Stimulated activated CD8-positive, alpha-beta memory T cell treated with anti-CD3 and anti-CD28 coated beads, Interleukin-7, amount 100 ng/mL, for 1 hour (primary cell): ENCODE measurements at places on chromosomes 2 and 18.

- no peak for DNase-seq
Measured at GRCh38 chr2:22950431-22950830, 434.5 kb upstream of the KLHL29 start.

GRCh38 chr2:233411162-233411561, 56.9 kb downstream of the DGKD start:
- DNase-seq: no peak

- DNase-seq: no peak
Measured at GRCh38 chr2:47918043-47918442, 11.7 kb upstream of the FBXO11 start.

- DNase-seq: no peak
Measured at GRCh38 chr2:43274721-43275120, 48.3 kb upstream of the ZFP36L2 start.

GRCh38 chr18:46591783-46592391, 65.1 kb downstream of the LOXHD1 start:
- no peak for DNase-seq
